ENCODE measurements at places on chromosomes 1 and 21. TPM values are rescaled to one million over a fixed set of nuclear protein-coding genes. Genes with fewer than 3 reads are reported as not detected.

SEC16B gene
- 3.2 TPM for total RNA-seq

DNA sequence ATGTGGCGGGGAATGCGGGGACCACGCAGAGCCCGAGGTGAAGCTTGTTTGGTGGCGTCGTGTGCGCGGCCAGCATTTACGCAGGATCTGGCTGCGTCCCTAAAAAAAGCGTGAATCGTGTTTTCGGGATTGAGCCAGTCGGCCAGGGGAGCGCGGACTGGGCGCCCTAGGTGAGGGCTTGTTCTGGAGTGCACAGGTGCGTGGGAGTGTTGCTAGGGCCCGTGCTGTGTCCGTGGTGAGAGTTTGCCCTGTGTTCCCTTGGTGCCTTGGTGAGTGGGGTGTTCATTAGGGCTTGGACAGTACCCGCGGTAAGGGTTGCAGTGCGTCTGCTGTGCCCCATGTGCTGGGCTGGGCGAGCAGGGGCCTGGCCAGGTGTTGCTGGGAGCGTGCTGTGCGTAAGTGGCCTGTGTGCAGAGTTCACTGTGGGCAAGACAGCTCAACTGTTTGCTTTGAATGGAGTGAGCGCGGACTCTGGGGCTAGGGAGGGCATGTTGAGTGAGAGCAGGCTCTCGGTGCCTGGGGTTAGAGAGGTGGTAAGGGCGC, 673 bp downstream of the CD46 start:
- peak overlapping the region; percentile 100 for H3K4me3 ChIP-seq
- peak; percentile 47 for DNase-seq
- no peaks in the 10 kb centered on the region for H3K27me3 ChIP-seq
- peak overlapping the region; percentile 99 for H3K27ac ChIP-seq
- peaks cover 67% of the 10 kb centered on the region for H3K4me1 ChIP-seq
- no peaks in the 10 kb centered on the region for H3K36me3 ChIP-seq

NAV1 gene
- 88.8 TPM for total RNA-seq

- no peak overlapping the region for H3K4me3 ChIP-seq
- H3K4me1 ChIP-seq: peaks cover 30% of the 10 kb centered on the region
- H3K27ac ChIP-seq: peak overlapping the region; percentile 64
- DNase-seq: no peak
- no peaks in the 10 kb centered on the region for H3K36me3 ChIP-seq
Observed at GRCh38 chr21:41615613-41616012, 107.7 kb upstream of the TMPRSS2 start.

- no peak overlapping the region for H3K27ac ChIP-seq
- H3K4me1 ChIP-seq: peaks cover 23% of the 10 kb centered on the region
- no peaks in the 10 kb centered on the region for H3K36me3 ChIP-seq
- DNase-seq: no peak
Observed at GRCh38 chr1:231630558-231631205, 4.1 kb downstream of the DISC1 start.

DNA sequence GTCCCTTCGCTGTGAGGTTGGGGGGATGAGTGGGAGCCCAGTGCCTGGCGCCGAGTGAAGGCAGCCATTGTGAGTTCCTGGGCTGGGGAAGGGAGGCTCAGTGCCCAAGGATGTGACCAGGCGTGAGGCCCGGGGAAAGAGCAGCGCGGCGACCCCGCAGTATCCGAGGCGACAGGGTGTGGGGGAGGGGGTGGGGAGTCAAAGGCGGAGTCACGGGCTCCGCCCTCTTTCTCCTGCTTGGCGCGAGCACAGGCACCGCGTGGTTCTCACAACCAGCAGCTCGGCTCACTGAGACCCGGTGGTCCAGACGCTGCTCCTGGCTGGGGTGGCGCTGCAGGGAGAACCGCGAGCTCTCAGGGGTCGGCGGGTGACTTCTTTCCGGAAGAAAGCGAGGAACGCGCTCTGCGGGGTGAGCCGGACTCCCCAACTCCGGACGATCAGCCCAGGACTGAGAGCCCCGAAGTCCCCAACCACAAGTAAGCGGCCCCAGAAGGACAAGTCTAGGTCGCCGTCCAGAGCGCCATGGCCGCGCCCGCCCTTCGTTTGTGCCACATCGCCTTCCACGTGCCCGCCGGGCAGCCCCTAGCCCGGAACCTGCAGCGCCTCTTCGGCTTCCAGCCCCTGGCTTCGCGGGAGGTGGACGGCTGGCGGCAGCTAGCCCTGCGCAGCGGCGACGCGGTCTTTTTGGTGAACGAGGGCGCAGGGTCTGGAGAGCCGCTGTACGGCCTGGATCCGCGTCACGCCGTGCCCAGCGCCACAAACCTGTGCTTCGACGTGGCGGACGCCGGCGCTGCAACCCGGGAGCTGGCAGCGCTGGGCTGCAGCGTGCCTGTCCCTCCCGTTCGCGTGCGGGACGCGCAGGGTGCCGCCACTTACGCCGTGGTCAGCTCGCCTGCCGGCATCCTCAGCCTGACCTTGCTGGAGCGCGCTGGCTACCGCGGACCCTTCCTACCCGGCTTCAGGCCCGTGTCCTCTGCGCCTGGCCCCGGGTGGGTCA, at the start of gene HPDL:
Gene HPDL (plus strand): TSS at position 269 of the 997 bp plus-strand sequence. CDS start 254 bp downstream, at position 523.
- H3K36me3 ChIP-seq: peaks cover 7% of the 10 kb centered on the region
- peak; percentile 40 for DNase-seq
- peak within 1 kb of the TSS; percentile 47 for H3K27ac ChIP-seq
- peak within 1 kb of the TSS; percentile 72 for H3K4me3 ChIP-seq
- no peaks in the 10 kb centered on the region for H3K27me3 ChIP-seq

GRCh38 chr1:168408884-168409283, 128.2 kb downstream of the TBX19 start:
- H3K4me1 ChIP-seq: peaks cover 5% of the 10 kb centered on the region
- H3K36me3 ChIP-seq: no peaks in the 10 kb centered on the region
- DNase-seq: no peak
- no peaks in the 10 kb centered on the region for H3K27me3 ChIP-seq

RORC gene
- not detected for total RNA-seq

KCNJ9 gene
- 0.07 TPM for total RNA-seq

HAO2 gene
- total RNA-seq: 0.27 TPM

DNA sequence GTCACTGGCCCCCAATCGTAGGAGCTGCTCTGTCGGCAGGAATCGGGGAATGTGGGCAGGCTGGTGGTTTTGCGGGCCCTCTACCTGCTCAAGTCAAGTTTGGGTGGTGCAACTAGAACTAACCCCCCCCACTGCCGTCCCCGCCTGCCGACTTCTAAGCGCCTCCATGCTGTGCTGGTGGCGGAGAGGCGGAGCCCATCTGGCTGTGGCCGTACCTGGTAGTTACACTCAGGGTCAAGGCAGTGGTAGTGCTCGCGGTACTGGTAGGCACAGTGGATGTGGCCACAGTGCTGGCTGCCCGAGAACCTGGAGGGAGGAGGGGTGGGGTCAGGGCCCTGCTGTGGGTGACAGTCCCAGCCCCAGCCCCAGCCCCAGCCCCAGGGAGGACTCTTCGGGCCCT, 140.0 kb downstream of the CASZ1 start:
- H3K4me1 ChIP-seq: peaks cover 4% of the 10 kb centered on the region
- DNase-seq: no peak
- no peak overlapping the region for H3K4me3 ChIP-seq
- peaks cover 6% of the 10 kb centered on the region for H3K36me3 ChIP-seq

EFNA1 gene
- total RNA-seq: 92.4 TPM

DNA sequence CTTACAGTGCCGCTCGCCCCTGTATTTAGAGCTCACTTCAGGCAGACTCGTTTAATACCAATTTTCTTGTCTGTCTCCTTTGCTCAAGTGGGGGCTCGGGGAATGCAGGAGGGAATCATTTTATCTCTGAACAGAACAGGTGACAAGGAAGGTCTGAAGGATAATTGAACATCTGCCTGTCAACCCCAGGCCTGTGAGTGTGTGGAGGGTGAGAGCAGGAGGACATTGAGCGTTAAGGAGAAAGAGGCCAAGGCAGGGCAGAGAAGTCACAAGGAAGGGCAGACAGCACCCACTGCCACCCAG, 9.7 kb upstream of the PEF1 start:
- H3K36me3 ChIP-seq: peaks cover 26% of the 10 kb centered on the region
- no peak overlapping the region for H3K4me3 ChIP-seq
- no peaks in the 10 kb centered on the region for H3K27me3 ChIP-seq
- no peak for DNase-seq
- H3K27ac ChIP-seq: no peak overlapping the region

GRCh38 chr1:119040489-119040888, 52.3 kb upstream of the TBX15 start:
- H3K4me1 ChIP-seq: peaks cover 2% of the 10 kb centered on the region
- peaks cover 19% of the 10 kb centered on the region for H3K36me3 ChIP-seq
- no peaks in the 10 kb centered on the region for H3K27me3 ChIP-seq
- H3K4me3 ChIP-seq: no peak overlapping the region
- no peak overlapping the region for H3K27ac ChIP-seq
- no peak for DNase-seq

GRCh38 chr1:116690849-116691406, 23.4 kb upstream of the IGSF3 start:
- H3K4me1 ChIP-seq: peaks cover 21% of the 10 kb centered on the region
- H3K4me3 ChIP-seq: no peak overlapping the region
- H3K27me3 ChIP-seq: no peaks in the 10 kb centered on the region
- H3K36me3 ChIP-seq: no peaks in the 10 kb centered on the region
- peak overlapping the region; percentile 5 for H3K27ac ChIP-seq

GRCh38 chr1:20439282-20439681, 46.7 kb downstream of the CAMK2N1 start:
- DNase-seq: no peak
- H3K27me3 ChIP-seq: peaks cover 47% of the 10 kb centered on the region
- H3K27ac ChIP-seq: no peak overlapping the region
- H3K4me3 ChIP-seq: no peak overlapping the region
- H3K36me3 ChIP-seq: no peaks in the 10 kb centered on the region

HIPK1 gene
- 43.6 TPM for total RNA-seq
